ENCODE measurements at places on chromosomes 5 and 9.
A peak's percentile ranks its signal among the peaks of the same experiment; 100 is the strongest.

DNA sequence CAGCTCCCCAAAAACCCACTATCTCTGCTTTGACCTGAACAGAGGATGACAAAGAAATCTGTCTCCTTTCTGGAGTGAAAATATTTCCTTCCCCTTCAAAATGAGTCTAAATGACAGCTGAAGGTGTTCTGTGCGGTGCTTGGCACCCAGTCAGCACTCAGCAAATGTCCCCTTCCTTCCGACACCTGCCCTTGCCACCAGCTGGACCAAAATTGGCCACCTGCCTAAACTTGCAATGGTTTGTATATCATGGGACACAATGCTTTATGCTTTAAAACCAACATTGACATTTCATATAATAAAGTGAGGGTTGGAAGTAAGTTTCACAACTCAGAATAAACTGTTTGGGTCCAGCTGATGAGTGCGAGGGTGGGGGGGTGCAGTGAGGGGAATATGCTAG, 7.5 kb upstream of the TTC1 start:
- ATAC-seq, result no peak

- no peak for ATAC-seq
These were observed 46.8 kb downstream of the FBN2 start for GRCh38 chr5:128491291-128491690.

DNA sequence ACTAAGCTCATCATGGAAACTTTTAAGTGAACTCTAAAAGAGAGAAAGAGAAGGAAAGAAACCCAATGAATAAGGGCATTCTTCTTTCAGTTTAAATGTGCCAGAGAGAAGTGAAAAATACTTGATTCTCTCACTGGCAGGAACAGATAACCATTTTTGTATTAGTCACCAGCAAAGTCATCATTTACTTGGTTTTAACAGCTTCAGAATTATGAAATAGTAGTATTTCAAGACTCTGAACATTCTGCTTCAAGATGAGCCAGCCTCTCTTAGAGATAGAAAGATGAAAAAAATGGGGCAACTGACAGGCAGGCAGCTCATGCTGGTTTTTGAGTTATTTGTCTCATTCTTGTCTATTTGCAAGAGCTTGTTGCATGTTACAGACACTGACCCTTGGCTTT, 103.5 kb downstream of the GCNT1 start:
- peak; percentile 63 for ATAC-seq

GRCh38 chr9:84857211-84857610, 187.7 kb downstream of the NTRK2 start:
- ATAC-seq, result peak; percentile 13

DNA sequence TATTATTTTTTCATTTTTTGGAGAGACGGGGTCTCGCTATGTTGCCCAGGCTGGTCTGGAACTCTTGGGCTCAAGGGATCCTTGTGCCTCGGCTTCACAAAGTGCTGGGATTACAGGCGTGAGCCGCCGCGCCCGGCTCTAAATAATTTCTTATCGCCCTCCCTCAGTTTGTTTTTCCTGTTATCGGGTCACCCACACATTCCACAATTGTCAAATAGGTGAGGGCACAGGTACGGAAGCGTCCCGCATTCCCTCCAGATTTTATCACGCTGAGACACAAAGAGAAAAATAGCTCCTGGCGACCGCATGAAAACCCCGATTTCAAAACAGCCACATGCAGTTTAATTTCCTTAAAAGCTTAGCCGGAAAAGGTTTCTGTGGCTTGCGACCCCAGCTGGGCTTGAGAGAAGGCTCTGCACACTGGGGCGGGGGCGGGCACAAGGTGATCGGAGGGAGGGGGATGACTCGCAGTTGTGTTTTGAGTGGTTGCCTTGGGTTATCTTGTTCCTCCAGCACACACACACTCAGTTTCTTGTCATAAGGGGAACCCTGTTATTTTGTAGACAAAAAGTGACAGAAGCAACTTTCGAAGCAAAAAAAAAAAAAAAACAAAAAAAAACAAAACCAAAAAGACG, 717 bp upstream of the IQGAP2 start:
- no peak for ATAC-seq

All from gastroesophageal sphincter (tissue), 4 donors.